Amygdala (tissue), 56 donors: ENCODE measurements at places on chromosomes 7 and 10.

DNA sequence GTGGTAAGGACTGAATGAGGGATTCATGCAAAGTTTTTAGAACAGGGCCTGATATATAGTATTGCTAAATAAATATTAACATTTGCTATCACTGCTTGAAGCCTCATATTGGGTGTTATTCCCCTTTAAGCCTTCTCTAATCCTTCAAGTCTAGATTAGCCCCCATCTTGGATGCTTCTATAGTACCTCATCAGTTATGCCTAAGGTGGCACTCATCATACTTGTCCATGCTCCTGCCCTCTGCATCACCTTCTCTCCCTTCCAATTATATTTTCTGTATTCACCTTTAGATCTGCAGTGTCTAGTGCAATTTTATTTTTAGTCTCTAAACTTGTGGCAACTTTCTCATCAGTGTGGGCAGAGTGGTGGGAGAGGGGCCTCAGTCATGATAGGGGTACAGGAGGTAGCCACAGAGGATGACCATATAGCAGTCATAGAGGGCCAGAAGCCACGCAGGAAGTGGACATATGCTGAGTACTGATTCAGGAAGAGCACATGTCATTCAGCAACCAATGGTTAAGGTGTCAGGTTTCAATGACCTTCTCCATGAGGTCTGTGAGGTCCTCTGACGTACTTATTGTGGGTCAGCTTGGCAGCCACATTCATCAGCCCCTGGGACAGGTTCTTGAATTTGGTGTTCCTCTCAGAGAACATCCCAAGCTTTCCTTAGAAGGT lies 2.5 kb downstream of the ENTPD1 start:
- no peak for DNase-seq

DNA sequence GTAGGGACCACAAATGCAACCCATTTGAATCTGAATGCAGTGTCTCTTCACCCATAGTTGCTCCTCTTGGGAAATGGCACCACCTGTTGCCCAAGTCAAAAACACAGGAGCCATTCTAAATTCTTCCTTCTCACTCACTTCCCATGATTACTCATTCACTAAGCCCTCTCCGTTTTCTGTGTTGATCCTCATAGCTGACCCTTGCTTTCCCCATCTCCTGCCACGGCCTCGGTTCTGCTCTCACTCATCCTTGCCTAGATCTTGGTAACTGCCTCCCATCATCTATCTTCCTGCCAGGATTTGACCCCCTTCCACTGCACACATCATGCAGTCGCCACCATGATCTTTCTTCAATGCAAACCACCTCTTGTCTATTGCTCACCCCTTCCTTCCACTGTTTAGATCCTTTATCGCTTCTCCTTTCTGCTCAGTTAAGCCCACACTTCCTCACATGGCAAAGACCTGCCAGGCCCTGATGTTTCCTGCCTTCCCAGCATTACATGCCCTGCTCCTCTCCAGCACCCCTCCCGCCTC lies 19.0 kb upstream of the CPN1 start:
- no peak for DNase-seq

- DNase-seq, result no peak
Measured at GRCh38 chr10:99593312-99593711, 26.9 kb downstream of the SLC25A28 start.

DNA sequence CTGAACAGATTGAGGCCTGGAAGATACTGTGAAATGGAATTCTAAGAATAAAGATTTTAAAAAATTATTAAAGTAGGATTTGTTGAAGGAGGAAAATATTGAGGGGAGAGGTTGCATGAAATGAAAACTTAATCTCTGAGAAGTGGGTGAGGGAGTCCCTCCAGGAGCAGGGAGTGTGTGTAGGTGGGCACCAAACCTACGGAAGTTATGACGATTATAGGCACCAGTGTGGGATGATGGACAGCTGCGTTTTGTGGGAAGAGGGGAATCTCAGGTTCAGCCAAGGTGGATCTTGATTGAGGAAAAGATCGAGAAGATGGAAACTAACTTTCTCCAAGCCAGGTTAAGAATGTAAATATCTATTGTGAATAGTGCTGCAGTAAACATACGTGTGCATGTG lies 246.4 kb downstream of the CCDC3 start:
- DNase-seq, result no peak

DNA sequence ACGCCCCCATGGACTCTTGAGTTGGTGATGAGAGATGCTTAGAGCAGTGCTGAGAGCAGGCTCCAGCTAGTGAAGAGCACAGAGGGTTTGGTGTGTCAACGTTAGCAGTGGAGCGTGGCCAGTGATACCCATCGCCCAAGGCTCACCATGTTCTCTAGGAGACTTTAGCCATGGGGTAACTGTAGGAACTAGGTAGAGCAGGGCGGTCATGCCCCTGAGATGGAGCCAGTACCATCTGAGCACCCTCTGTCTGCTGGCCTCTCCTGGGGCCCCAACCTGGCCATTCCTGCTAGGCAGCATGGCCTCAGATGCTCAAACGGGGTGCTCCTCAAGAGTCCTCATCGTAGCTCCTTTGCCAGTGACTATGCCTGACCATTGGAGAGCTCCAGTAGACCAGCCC lies 179.7 kb downstream of the KCND2 start:
- no peak for DNase-seq
